MCF 10A (cell line): ENCODE measurements at places on chromosomes 5 and 9. TPM values are rescaled to one million over a fixed set of nuclear protein-coding genes. Genes with fewer than 3 reads are reported as not detected.
A peak's percentile ranks its signal among the peaks of the same experiment; 100 is the strongest.

DNA sequence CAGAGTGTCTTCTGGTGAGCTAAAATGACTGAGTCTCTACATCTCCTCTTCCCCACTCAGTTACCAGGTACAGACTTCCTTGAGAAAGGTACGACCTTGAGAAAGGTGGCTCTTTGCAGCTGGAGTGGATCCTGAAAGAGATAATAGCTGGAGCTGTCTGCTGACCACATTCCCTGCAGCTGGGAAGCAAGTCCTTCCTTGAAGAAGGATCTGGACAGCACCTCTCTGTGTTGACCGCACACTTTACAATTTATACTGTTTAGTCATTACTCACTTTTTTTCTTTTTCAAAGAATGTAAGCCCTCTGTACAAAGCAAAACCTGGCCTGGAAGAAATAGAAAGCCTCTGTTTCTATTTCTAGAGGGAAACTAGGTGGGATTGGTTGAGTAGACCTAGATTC, 148.8 kb downstream of the MACIR start:
- no peak for DNase-seq

DNA sequence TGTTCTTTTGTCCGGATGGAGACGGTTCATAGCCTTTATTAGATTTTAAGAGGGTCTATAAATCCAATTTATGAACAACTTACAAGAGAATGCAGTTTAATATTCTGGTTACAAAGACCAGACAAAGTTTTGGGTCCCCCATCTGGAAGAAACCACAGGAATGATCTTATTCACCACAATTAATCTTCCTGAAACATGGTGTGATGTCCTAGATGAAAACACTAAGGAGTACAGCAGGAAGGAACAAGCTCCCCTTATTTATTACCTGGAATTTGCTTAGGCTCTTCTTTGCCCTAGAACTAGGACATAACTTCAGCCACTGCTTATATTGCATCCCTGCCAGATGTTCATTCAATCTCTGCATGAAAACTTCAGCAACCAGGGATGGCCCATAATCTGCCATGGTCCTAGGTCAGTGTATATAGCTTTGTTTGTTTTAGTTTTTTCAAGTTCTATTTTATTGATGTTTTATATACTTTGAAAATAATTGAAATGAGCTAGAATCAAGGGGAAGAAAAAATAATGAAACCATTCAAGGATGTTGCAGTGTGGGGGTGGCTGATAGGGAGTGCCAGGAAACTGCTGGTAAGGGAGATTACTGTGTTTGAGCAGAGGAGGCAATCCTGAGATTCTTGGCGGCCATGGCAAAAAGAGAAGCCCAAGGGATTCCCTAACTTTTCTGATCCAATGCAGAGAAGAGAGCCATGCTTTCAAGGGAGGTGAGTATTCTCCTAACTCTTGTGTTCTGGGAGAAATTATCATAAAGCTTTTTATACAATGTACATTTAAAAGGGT, 16.8 kb downstream of the TXNDC8 start:
- DNase-seq = no peak

DNA sequence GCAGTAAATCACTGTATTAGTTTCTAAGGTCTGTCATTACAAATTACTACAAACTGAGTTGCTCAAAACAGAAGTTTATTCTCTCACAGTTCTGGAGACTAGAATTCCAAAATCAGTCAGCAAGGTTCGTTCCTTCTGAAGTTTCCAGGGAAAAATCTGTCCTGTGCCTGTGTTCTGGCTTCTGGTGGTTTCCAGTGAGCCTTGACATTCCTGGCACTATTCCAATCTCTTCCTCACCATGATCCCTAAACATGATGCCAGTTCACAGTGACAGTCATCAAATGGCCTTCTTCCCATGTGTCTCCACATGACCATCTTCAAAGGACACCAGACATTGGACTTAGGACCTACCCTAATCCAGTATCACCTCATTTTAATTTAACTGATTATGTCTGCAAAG, 351.4 kb downstream of the PLK2 start:
- no peak for DNase-seq

GRCh38 chr5:117461403-117461802, 886.8 kb upstream of the SEMA6A start:
- no peak for DNase-seq

- DNase-seq = no peak
Measured at GRCh38 chr5:149628221-149628620, 46.9 kb downstream of the ARHGEF37 start.

- no peak for DNase-seq
Measured at GRCh38 chr9:128141604-128142003, 7.6 kb upstream of the LCN2 start.

- no peak for DNase-seq
Measured at GRCh38 chr5:38596981-38597380, 40.5 kb upstream of the LIFR start.

DNA sequence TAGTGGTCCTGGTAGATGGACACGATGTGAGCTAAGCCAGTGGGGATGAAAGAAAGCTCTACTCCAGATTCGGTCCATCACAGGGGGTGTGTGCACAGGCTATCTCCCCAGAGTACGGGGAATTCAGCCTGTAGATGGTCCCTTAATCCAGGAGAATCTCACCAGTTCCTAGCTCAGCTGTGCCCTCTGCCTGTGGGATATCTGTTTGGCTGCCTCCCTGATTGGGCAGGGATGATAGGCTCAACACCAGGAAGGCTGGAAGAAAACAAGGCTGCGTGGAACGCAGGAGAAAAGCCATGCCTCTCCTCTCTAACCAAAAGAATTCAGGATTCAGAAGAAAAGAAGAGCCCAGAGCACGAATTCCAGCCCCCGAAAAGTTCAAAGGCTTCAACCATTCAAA, 40.9 kb downstream of the VLDLR start:
- DNase-seq = peak; percentile 13

DNA sequence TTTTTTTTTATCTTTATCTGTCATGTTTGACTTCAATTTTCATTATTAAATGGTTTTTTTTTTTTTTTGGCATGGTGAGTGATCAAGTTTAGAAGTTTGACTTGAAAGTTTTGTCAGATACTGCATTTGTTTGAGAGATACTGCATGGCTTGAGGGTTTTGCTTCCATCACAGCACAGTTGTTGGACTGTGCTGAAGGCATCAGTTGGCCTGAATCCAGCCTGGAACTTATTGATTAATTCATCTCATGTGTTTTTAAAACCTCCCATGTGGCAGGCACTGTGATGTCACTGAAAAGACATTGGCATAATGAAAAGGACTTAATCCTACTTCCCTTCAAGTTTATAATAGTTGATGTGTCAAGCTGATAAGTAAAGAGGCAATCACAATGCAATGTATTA, 128.4 kb downstream of the FGF10 start:
- no peak for DNase-seq

DNA sequence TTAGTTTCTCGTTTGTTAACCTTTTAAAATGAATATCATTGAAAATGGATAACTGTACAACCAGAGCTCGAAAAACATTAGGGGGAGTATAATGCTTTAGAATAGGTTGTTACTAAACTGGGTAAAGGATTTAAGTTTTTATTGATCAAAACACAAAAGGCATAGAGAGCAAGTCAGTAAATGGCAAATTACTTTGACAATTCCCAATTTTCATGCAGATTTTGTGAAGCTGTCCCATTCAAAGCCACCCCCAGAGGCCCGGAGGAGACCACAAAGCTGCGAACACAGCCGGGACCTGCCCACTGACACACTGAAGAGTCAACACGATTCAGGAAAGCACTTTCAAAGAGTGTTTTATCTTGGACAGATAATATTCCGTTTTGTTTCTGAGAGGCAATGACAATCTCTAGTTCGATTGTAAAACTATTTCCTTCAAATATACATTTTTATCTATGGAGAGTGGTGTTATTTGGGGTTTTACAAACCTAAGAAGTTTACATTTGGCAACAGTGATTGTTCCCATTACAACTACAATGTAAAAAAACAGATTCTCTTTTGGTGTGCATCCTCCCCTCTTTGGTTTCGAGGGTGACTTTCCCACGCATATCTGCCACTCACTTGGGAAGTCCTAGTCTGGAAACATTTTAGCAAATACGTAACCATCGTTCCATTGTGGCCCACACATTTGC, 182.6 kb upstream of the TBCA start:
- no peak for DNase-seq

- DNase-seq = no peak
Measured at GRCh38 chr9:34558919-34559623, 30.5 kb downstream of the CNTFR start.

GM2A gene
- total RNA-seq = 28.9 and 36.1 TPM in 2 replicates

DIPK1B gene
- total RNA-seq = not detected in 2 replicates

CNTRL gene
- total RNA-seq = 11.6 and 18.9 TPM in 2 replicates

- peak; percentile 87 for DNase-seq
Measured at GRCh38 chr5:95901676-95902627, 59.7 kb downstream of the ELL2 start.

MAST4 gene
- 26.5 and 26.8 TPM in 2 replicates for total RNA-seq

SPINK7 gene
- total RNA-seq = not detected in 2 replicates

NAIP gene
- 4.0 and 4.1 TPM in 2 replicates for total RNA-seq

DNA sequence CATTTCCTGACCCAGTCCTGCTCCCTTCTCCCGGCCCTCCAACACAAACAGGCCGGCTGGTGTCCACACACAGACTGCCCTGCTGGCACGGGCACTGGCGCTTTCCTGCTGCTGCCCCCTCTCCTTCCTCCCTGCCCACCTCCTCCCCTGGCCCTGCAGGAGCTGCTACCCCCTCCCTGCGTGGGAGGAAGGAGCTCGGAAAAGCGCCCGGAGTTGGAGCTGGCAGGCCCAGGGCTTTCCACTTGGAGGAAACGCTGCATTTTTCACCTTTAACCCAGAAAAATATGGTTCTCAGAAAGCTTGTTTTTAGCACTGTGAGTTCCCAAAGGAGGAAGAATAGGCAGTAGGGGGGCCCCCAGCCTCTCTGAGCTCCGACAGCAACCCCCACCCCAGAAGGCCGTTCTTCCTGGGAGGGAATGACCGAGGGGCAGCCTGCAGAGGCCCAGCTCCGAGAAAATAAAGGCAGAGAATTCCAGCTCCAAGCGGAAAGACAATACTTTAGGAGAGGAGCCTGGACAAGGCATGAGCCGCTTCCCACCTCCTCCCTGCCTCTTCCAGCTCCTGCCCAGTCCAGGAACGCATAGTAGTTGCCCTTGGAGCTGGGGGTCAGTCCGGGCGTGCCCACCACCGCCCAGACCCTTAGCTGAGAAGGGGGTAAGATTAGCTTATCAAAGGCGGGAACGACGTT, 88.9 kb downstream of the LIFR start:
- DNase-seq = peak; percentile 29

DNA sequence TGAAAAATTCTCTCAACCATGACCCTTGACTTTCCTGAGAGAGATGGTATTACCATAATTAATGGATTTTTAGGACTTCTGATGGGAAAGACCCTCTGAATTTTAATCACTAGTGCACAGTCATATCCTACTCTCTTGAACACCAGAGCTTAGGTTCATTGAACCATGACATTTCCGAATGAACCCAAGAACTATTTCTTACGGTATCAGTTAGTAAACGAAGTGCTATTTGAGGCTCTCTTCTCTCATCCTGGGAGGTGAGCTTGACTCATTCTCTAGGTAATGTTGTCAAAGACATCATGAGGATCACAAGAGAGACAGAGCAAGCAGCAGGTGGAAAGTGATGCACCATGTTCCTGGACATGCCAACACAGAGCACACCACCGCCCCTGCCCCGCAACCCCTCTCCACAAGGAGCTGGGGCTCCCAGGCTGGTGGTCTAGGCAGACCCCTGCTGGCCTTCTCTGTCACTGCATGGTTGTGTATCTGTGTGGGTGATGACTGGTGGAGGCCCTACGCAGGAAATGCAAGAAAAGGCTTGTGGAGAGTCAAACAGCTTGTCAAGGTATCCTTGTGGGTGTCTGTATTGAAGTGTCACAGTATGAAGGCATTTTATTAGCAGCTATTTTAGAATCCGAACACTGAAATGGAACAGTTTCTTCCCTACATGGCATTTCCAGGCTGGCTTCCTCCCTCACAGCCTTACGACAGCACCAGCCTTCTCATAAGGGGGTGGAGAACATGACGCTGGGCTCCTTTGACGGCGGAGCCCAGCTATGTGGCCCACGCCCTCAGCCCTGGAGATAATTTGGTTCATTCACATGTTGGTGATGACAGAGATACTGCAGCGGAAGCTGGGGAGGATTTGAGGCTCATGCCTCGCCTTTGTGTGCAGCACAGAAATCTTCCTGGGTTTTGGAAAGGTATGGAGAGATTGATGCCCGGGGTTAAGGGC, 297.6 kb downstream of the NTRK2 start:
- no peak for DNase-seq
